ENCODE measurements at places on chromosomes 6 and 20.

GRCh38 chr20:43477193-43477592, 19.5 kb downstream of the SRSF6 start:
- no peak for DNase-seq

DNA sequence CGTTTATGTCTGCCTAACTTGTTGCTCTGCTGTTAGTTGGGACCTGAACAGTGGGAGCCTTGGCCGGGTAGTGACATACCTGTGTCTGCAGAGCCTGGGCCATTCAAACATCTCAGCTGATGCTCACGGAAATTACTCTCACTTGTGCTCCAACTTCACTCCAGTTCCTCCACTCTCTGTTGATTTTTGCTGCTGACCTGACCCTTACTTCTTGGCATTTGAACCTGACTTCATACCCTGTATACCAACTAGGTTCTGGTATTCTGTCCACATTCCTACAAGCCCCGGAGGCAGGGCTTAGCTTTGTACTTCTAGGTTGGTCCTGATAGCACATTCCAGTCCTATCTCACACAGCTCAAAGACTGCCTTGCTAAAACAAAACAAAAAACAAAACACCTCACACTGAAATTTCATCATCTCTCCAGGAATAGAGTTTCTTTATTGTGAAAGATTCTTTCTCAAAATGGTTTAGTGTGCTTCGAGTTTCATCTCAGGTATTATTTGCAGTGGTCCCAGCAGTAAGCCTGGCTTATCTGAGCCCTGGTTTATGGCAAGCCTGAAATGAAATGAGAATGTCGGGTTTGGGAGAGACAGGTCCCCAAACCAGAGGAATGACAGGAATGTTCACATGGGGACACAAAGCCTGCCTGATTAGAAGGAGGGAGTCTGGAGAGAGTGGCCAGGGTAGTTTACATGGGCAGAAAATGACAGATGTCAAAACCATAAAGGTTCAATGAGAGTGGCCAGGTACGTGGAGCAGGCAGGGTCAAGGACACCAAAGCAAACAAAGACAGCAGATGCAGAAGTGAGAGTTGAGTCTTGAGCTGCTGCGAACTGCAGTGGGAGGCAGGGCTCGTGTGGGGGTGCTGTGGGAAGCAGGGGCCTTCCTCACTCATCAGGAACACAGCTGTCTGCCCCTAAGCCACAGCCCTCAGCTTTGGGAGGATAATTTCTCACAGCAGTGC, 174.2 kb upstream of the HDAC2 start:
- DNase-seq: no peak

DNA sequence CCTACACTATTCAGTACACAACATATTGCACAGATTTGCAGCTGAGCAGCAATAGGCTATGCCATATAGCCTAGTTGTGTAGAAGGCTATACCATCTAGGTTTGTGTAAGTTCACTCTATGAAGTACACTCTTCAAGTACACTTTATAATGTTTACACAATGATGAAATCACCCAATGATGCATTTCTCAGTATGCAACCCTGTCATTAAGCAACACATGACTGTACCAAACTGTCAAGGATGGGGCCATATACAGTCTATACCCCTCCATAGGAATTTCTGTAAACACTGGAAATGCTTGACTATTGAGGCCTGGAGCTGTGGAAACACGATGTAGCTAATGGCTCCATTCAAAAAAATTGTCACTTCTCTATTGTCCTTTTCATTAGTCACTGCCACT, 535.4 kb downstream of the EPM2A start:
- no peak for DNase-seq

DNA sequence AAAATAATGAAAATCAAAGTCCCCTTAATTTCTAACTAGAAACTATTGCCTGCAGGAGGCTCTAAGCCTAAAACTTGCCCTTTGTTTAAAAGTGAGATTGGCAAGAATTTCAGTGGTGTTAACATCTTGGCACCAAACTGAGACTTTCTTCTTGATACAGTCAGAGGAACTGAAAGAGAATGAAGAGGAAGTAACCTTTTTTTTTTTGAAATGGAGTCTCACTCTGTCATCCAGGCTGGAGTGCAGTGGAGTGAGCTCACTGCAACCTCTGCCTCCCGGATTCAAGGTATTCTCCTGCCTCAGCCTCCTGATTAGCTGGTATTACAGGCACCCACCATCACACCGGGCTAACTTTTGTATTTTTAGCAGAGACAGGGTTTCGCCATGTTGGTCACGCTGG, 3.6 kb downstream of the DOP1A start:
- DNase-seq: no peak

GRCh38 chr6:43074847-43075669, 1.1 kb upstream of the PTK7 start:
- no peak for DNase-seq

DNA sequence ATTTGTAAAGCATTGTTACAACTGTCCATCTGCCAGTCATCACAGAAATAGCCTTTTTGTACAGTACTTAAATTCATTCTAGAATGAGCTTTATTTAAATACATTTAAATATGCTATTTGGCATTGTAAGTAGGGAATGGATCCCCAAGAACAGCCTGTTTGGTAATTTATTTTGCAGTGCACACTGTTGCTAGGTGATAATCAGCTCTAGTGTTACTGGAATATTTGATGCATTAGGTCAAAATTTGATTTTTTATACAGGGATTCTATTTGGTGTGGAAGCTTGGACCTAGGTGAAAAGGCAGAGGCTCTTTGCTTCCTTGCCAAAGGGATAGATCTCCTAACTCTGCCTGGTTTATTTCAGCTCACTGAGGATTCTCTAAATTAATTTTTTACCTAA, 593.7 kb downstream of the EPM2A start:
- no peak for DNase-seq

DNA sequence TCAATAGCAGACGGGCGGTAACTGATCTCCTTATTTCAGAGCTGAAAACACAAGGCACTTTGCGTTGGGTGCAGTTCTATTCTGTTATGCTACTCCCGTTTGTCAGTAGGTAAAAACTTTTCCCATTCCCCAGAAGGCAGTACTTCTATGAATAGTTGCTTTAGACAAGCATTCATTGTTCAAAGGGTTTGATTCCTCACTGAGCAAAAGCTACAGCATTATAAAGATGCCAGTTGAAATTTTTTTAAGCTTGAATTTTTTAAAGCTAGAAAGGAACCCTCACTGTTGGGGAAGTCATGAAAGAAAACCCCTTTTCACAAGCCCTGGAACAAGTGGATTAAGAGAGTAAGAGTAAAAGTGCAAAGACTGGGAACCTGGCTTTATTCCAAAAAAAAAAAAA, 42.3 kb downstream of the FUT9 start:
- DNase-seq: no peak

DNA sequence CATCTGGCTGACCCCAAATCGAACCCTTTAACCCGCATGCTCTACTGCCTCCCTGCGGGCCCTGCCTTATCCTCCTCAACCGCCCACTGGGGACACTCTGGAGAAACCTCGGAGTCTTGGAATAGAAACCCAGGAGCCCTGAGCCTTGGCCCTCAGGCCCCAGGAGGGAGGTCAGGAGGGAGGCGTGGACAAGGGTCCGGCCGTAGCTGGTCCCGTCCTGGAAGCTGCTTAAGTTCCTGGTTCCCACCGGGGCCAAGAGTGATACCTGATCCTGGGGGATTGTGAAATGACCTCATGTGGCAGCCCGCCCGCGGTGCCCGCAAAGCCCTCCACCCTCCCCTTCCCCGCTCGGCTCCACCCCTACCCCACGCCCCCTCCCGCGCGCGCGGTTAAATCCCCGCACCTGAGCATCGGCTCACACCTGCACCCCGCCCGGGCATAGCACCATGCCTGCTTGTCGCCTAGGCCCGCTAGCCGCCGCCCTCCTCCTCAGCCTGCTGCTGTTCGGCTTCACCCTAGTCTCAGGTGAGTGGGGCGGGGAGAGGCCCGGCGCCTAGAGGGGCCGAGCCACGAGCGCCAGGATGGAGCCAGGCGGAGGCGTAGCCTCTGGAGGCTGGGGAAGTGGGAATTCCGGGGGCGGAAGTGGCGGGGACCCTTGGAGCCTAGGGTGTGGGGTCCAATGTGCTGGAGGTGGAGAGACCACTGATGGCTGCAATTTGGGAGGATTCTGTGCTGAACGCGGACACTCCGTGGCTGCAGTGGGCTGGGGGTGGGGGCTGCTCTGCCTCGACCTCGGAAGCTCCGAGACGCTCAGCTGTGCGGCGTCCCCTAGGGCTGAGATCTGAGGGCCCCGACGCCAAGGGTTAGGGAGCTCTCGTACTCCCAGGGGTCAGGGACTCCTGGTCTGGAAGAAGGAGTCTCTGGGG, at the start of gene WFDC2:
TSS of gene WFDC2 (plus strand) at position 418 of the 926 bp plus-strand sequence. CDS start at position 447, 29 bp downstream.
- no peak for DNase-seq

DNA sequence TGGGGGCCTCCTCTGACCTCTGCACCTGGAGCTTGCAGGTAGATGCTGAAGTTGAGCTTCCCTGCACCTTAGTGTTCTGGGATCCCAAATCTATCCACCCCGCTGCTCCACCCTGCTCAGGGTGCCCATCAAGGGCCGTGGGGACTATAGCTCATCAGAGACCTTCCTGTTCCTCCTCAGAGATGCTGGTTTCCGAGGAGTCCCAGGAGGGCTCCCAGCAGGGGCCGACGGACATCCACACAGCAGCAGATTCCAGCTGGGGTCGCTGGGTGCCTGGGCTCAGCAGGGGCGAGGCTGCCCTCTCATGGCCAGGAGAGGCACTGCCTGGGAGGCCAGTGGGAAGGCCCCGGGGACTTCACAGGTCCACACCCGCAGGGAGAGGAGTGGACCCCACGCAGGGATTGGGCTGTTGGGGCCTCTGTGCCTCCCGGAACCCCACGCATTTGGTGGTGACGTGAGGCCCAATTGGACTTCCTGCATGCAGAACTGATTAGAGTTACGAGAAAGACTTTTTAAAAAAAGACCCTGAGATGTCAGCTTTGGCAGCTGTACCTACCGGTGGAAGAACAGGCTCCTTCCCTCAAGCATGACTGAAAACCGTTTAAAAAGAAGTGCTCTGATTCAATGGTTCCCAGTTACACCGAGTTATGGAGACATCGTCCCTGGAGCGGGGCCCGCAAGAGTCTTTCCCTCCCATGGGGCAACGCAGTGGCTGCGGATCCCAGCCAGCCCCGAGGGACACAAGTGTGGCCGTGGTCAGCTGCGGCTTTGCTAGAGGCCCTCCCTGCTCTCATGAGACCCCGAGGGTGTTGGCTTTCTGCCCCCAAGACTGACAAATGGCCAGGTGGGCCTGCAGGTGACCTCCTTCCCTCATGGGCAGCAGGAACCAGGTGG, 25.3 kb upstream of the SLCO4A1 start:
- DNase-seq: peak; percentile 81

DNA sequence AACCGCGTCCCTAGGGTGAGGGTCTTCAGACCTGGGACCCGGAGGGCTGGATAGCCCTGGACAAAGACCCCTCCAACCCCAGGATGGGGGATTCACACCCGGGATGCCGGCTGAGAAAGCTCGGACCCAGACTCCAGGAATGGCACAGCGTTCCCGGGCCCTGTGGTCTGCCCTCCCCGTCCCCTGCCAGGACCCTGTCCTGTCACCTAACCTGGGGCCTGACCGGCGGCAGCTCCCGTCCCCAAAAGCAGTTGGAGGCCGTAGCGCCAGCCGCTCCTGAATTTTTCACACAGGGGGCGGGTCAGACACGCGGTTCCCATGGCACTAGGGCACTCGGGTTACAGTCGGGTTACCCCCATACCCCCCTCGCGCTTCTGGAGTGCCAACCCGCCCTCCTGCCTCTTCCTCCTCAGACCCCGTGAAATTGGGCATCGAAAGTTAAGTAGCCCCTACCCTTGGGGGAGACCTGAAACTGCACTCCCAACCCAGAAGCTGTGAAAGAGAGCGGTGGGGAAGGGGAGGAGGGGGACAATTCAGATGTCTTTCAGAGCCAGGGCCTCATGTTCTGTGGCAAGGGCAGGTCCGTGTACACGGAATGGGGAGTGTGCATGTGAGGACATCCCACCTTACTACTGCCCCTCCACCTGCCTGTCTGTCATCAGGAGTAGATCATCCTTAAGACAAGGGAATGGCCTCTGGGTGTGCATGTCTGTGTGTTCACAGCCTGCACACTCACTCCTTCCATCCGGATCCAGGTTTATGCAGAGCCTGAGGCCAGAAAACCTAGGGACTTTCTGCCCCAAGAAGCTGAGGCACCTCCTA, 595 bp downstream of the REM1 start:
- DNase-seq: no peak

- no peak for DNase-seq
Measured at GRCh38 chr20:34112600-34113101, 608 bp upstream of the EIF2S2 start.

- no peak for DNase-seq
Measured at GRCh38 chr20:49388744-49389143, 93.7 kb downstream of the KCNB1 start.

- DNase-seq: no peak
Measured at GRCh38 chr6:3997177-3997770, 81.7 kb downstream of the FAM217A start.

- DNase-seq: no peak
Measured at GRCh38 chr6:55998576-55998975, 123.2 kb upstream of the BMP5 start.

GRCh38 chr6:21802175-21802822, 208.7 kb downstream of the SOX4 start:
- no peak for DNase-seq

DNA sequence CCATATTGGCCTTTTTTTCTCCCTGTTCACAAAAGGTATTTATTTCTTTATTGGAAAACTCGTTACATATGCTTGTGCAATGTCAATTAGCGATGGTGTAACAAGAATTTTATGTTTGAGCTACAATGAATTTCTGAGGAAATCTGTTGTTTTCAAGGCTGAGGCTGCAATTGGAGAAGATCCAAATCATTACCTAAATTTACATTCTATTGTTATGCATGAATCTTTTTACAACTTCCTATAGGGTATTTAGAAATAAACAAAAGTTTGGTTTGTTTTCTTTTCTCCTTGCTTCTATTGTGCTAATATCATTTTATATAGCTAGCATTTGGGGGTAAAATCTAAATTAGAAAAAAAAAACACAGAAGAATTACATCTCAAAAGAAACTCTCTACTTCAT, 34.7 kb upstream of the NKAIN2 start:
- no peak for DNase-seq

DNA sequence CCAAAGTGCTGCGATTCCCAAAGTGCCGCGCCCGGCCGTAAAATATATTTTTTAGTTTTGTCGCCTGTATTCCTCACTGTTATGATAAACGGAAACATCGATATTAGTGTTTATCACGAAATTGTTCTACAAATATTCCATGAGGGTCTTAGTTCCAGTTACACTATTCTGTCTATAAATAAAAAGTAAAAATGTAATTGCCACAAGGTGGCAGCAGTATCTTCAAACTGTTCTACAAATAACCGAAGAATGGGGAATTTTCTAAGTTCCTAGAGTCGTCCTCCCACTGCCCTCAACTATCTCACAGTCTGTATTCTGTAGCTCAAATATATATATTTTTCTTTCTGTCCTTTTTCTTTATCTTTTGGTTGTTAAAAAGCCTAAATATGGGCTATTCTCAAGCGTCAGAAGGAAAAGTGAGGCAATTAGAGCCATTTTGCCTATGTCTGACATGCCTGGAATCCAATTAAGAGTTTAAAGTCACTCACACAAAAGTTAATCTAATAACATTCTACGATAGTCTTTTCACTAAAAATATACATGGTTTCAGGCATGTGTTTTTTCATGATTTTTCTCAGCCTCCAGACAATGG, 14.2 kb upstream of the FAM162B start:
- no peak for DNase-seq

GRCh38 chr6:21595285-21596144, 2.0 kb downstream of the SOX4 start:
- DNase-seq: peak; percentile 29
